Tongue (tissue), 3 donors: ENCODE measurements at places on chromosomes 7 and 10. TPM values are rescaled to one million over a fixed set of nuclear protein-coding genes. Genes with fewer than 3 reads are reported as not detected.
A peak's percentile ranks its signal among the peaks of the same experiment; 100 is the strongest.

The LAMTOR4 gene
- 57.7 TPM for total RNA-seq

The ZCCHC24 gene
- total RNA-seq = 41.9 TPM

- peak; percentile 82 for DNase-seq
Measured at GRCh38 chr10:42753126-42753506, 29.5 kb upstream of the BMS1 start.

DNA sequence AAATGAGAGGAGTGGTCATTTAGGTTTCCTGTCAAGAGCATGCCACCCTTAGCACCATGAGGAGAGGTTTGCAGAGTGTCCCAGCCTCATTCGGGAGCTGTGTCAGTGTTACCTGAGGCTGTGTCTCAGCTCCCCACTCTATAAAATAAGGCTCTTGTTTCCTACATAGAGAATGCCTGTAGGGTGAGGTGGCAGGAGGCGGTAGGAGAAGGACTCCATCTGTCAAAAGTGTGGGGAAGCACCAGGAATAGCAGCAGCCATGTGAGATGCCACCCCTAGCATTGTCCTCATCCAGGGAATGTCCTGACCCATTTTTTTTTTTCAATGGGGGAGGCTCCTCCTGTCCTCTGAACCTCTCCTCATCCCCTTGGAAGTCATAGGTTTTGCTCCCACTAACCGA lies 451.2 kb downstream of the PLXNA4 start:
- DNase-seq = no peak

- DNase-seq = peak; percentile 35
Measured at GRCh38 chr10:47346581-47347302, 1.4 kb upstream of the RBP3 start.

- no peak for DNase-seq
Measured at GRCh38 chr7:122269241-122269640, 35.3 kb downstream of the FEZF1 start.
